GM03348 (cell line): ENCODE measurements at places on chromosomes 7 and 10.

GRCh38 chr7:73611017-73611555 lies 13.2 kb downstream of the MLXIPL start:
- no peak for DNase-seq

- DNase-seq, result no peak
Observed at GRCh38 chr10:89949496-89949895, 248.1 kb downstream of the KIF20B start.

DNA sequence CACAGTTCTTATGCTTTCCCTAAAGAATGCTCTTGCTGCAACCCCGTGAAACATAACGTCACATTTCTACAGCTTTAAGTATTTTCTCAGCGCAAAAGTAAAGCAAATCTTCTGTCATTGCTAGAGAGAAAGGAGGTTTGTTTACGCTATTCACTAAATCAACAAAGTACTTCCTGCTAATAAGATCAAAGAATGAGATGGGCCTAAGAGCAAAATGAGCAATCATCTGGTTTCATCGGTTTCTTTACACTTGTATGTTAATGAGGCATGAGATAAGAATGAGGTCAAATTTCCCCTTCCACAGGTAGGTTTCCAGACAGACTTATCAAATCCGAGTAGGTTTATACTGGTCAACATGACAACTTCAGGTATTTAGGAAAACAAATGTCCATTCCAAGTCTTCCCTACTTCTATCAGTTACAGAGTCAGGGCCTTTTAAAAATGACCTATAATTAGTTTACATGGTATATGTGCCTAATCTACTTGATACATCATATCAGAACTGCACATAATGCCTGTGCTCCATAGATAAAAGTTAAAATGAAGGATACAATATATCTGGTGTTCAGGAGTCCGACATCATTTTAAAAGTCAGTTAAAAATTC lies 8.4 kb downstream of the USP6NL start:
- DNase-seq, result no peak

- peak; percentile 54 for DNase-seq
Observed at GRCh38 chr10:87850742-87851205, 12.6 kb downstream of the KLLN start.

DNA sequence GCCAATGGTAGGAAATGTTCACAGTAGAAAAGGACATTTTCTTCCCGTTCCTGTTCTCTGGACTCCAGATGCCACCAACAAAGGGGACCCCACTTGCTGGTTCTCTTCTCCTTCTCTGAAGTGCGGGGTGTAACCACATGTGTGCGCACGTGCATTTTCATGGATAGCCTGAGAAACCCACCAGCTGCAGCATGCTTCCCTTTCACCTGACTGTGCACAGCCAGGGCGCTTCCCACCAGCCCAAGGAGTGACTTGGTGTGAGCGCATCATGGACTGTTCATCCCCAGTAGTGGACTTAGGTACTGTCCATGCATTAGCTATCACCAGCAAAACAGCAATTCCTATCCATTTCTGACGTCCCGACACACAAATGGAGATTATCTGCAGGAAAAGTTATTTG lies 29.6 kb upstream of the DPYSL4 start:
- DNase-seq, result no peak

DNA sequence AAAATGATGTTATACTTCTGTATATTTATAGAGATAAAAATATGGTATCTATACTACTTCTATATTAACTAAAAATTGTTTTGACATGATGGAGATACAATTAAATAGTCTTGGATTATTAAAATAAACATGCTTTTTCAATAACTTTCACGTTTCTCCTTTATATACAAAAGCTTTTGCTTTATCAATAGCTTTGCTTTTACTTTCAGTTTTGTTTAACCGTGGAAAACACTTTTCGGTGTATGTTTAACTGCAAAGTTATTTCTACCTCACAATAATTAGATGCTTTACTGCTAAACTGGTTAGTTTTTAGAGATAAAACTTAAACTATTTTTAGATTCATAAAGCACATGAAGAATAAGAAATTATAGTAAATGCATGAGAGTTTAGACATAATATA lies 432.1 kb upstream of the PCDH15 start:
- no peak for DNase-seq

GRCh38 chr10:125087191-125087896 lies 73.0 kb downstream of the CTBP2 start:
- DNase-seq, result no peak

DNA sequence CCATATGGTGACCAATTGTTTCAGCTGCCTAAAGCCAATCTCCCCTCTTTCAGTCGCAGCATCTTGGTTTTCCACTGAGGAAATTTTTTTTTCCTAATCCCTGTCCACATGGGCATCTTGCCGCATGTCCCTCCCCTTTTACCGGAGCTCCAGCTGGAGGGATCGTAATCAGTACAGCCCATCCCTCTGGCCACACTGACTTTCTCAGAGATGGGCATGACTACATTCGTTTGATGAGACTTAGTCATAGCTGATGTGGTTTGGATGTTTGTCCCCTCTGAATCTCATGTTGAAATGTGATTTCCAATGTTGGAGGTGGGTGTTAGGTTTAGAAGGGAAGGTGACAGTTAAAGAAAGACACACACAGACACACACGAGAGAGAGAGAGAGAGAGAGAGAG lies 186.8 kb upstream of the CXCL12 start:
- peak; percentile 52 for DNase-seq

DNA sequence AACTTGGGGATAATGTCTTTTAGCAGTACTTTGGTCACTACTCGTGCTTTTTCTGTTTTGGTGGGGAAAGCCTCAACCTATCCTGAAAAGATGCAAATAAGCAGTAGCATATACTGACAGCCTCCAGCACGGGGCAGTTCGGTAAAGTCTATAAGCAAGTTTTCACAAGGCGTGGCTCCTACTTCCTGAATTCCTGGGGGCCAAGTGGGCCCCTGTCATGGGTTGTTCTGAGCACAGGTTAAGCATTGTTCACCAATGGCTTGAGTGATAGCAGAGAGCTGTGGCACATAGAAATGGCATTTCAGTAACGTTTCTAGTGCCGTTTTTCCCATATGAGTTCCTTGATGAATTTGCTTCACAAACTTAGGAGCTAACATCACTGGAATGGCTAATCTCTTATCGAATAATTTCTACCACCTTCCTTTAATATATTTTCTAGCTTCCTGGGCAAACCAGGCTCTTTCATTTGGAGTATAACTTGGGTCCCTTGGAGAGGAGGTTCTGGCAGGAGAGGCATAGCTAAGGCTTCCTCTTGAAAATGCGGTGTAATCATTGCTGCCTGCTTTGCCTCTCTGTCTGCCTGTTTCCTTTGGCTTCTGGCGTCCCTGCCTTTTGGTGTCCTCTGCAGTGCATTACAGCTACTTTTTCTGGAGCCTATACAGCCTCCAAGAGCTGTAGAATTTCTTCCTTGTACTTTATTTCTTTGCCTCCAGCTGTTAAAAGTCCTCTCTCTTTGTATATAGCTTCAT lies 11.7 kb upstream of the ZNF239 start:
- DNase-seq, result no peak

- peak; percentile 16 for DNase-seq
Observed at GRCh38 chr7:105769901-105770628, 106.3 kb downstream of the ATXN7L1 start.

DNA sequence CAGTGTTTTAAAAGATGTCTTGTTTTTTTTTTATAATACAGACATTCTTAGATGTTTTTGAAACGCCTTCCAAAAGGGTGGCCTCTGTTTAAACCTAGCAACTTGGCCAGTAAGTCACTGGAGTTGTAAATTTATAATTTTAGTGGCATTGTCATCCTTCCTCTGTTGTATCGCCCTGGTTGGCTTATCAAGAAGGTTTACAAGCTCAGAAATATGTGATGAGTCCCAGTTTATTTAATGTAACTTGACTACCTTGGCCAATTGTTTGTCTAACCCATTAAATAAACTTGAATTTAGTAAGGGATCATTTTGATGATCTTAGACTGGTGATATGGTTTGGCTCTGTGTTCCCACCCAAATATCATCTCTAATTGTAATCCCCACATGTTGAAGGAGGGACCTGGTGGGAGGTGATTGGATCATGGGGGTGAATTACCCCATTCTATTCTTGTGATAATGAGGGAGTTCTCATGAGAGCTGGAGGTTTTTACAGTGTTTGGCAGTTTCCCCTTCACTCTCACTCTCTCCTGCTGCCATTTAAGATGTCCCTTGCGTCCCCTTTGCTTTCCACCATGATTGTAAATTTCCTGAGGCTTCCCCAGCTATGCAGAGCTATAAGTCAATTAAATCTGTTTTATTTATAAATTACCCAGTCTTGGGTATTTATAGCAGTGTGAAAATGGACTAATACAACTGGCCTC lies 13.4 kb upstream of the NT5C3A start:
- DNase-seq, result no peak

- no peak for DNase-seq
Observed at GRCh38 chr7:66639773-66640172, 11.1 kb downstream of the KCTD7 start.

DNA sequence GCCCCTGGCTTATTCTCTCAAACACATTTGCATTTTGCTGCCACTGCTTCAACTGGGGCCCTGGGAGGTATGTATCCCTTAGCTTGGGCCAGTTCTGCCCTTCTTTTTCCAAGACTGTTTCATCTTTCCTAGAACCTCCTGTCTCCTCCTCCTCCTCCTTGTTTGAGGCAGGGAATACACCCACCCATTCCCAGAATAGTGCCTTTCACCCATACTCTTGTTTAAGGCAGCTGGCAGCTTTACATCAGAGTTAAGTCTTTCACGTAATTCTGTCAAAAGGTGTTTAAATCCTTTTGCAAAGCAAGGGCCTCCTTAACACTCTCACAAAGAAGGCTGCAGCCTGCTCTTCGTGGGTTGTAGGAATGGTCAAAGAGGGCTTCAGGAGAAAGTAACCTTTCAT lies 150.9 kb upstream of the AGK start:
- DNase-seq, result no peak

DNA sequence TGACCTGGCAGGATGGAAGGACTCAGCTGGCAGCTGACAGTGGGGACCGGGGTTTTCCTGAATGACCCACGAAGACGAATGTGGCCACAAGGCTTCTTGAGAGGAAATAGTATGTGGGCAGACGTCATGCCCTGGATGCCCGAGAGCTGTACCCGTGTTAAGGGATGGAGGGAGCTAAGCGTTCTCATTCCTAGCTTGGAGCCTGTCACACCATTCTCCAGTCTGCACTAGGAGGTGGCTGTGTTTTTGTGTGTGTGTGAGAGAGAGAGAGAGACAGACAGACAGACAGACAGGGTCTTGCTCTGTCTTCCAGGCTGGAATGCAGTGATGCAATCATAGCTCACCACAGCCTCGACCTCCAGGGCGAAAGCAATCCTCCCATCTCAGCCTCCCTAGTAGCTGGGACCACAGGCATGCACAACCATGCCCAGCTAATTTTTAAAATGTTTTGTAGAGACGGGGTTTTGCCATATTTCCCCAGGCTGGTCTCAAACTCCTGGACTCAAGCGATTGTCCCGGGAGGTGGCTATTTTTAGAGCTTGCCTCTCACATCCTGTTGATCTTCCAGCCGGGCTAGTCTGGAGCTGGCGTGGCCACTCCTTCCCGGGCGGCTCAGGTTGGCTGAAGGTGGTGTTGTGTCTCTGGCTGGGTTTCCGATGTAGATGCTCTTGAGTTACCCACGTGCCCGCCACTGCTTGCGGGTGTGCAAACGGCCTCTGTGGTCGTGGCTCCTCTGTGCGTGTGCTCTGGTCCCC lies 2.1 kb downstream of the AMZ1 start:
- DNase-seq, result no peak

DNA sequence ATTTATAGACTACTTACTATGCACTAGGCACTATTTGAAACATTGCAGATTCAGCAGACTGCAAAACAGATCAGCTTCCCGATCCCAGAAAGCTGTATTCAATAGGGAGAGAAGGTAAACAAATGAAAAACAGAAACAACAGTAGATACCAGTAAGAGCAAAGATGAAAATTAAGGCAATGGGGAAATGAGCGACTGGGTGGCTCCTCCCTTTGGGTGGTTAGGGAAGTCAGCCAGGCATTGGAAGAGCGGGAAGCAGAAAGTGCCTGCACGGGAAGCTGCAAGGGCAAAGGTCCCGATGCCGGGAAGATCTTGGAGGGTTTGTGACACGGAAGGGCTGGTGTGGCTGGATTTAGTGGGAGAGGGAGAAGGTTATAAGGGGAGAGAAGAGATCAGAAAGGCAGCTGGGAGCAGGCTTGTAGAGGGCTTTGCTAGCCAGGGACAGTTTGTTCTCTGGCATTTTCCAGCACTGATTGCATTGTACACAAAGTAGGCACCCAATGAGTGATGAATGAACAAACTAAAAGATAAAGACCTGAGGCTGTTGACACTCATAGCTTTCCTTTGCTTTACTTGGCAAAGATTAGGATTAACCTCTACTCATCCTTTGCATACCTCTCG lies 67.8 kb downstream of the NAMPT start:
- DNase-seq, result peak; percentile 61

DNA sequence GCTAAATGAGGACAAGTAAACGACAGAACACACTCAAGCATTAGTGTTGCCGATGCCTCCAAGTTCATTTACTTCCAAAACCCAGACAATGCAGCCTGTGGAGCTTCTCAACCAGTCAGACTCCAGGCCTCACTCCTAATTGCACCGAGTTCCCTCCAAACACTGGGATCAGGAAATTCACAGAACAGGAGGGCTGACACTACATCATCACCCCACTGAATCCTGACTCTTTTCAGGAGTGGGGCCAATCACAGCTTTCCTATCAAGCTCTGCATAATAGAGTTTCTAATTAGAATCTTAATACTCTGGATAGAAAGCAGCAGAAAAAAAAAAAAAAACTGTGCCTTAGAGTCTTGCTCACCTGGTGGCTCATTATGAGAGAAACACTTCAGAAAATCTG lies 103.7 kb downstream of the GLI3 start:
- no peak for DNase-seq

DNA sequence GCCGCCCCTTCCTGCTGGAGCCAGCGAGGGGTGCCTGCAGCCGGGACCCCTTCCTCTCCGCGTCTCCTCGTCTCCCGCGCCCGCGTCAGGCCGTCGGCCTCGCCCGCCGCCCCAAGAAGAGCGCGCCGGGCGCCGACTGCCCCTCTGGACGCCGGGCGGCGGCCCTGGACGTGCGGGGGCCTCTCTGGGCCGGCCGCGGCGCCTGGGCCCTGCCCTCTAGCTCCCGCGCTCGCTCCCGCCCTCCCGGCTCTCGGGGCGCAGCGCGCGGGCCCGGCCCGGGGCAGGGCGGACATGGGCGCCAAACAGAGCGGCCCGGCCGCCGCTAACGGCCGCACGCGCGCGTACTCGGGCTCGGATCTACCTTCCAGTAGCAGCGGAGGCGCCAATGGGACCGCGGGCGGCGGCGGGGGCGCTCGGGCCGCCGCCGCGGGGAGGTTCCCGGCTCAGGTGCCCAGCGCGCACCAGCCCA lies 704 bp downstream of the ZNRF2 start:
- peak; percentile 60 for DNase-seq

- no peak for DNase-seq
Observed at GRCh38 chr7:38704041-38704547, 72.9 kb upstream of the AMPH start.
